ENCODE measurements at places on chromosomes 5 and 9. TPM values are rescaled to one million over a fixed set of nuclear protein-coding genes. Genes with fewer than 3 reads are reported as not detected.

GRCh38 chr9:134730761-134731496 is 89.3 kb downstream of the COL5A1 start:
- no peak for DNase-seq

The C5orf34 gene
- total RNA-seq, result 16.5 TPM

- DNase-seq, result no peak
Observed at GRCh38 chr9:114244570-114244969, 78.3 kb upstream of the ORM1 start.

DNA sequence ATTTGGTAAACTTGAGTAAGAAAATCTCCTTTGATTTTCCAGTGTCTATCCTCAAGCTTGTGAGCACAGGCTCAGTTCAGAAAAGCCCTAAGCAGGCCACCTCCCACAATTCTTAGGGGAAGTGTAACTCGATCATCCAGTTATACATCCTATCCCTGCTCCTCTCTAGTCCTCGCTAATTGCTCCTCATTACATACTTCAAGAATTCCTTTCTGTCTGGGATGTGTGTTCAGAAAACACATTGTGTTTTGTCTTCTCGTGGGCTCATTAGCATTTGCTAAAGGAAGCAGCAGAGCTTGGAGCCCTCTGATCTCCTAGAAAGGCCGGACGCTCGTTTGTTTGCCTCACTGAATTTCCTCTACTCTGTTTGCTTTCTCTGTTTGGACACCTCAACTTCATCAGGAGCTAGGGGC is 268.2 kb upstream of the RFX3 start:
- DNase-seq, result no peak

The RMI1 gene
- total RNA-seq, result 6.6 TPM

The CEL gene
- not detected for total RNA-seq

The GLRA1 gene
- total RNA-seq, result not detected

GRCh38 chr5:69167493-69167855 is 524 bp downstream of the CCNB1 start:
- DNase-seq, result no peak

GRCh38 chr5:15737871-15738664 is 238.1 kb downstream of the FBXL7 start:
- DNase-seq, result no peak
